Heart right ventricle (tissue), 16 donors: ENCODE measurements at places on chromosomes 11 and 22. TPM values are rescaled to one million over a fixed set of nuclear protein-coding genes. Genes with fewer than 3 reads are reported as not detected.

DNA sequence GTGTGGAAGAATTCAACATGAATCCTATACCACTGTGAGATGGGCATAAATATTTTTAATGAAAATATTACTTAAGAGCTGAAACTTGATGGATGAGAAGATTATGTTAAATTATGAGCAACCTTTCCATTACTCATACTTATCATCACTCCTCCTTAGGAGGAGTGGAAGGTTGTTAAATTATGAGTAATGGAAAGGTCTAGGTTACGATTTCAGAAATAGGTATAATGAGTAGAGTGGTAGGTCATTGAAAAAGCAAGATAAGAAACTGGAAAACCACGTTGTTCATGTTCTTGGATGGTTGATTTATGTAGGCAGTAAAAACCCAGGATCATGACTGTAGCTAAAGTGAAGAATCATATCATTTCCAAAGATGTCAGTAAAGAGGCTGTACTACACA, 973.2 kb upstream of the RAG2 start:
- H3K27me3 ChIP-seq, result no peaks in the 10 kb centered on the region
- no peak for DNase-seq
- no peak overlapping the region for H3K27ac ChIP-seq

GRCh38 chr11:10978198-10978597, 120.3 kb upstream of the ZBED5 start:
- no peak for DNase-seq
- H3K36me3 ChIP-seq, result no peaks in the 10 kb centered on the region
- no peak overlapping the region for H3K27ac ChIP-seq
- no peaks in the 10 kb centered on the region for H3K27me3 ChIP-seq

DNA sequence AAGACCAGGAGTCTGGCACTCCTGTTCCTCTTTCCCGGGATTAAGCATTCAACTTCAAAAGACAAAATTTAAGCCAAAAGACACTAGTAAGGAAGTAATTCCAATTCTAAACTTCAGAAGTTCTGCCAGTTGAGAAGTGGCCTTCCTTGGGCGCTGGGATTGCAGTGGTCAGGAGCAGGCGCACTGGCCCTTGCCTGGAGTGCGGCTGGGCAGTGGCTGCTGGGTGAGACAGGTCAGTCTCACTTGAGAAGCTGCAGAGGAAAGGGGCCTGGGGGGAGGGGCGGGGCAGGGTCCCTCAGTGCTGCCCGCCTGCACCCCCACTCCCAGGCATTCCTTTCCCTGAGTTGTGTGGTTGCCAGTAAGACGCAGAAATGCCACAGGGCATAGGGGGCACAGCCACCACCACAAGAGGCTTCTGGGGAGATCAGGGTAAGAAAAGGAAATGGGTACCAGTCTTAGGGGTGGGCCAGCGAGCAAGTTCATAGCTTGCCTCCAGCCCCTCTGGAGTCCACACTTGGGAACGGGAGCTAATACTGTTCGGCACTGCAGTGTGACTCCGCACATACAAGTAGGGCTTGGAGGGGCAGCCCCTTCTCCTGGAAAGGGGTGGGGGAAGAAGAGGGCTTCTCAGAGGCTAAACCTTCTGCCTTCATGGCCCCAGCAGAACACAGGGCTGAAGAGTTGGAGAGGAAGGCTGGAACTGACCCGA, 5.5 kb downstream of the MRPL49 start:
- H3K4me1 ChIP-seq, result peaks cover 15% of the 10 kb centered on the region
- no peaks in the 10 kb centered on the region for H3K27me3 ChIP-seq
- H3K4me3 ChIP-seq, result no peak overlapping the region

GRCh38 chr11:30174265-30175020, 56.4 kb upstream of the FSHB start:
- H3K4me3 ChIP-seq, result no peak overlapping the region
- H3K27ac ChIP-seq, result no peak overlapping the region
- H3K36me3 ChIP-seq, result no peaks in the 10 kb centered on the region
- DNase-seq, result no peak

DNA sequence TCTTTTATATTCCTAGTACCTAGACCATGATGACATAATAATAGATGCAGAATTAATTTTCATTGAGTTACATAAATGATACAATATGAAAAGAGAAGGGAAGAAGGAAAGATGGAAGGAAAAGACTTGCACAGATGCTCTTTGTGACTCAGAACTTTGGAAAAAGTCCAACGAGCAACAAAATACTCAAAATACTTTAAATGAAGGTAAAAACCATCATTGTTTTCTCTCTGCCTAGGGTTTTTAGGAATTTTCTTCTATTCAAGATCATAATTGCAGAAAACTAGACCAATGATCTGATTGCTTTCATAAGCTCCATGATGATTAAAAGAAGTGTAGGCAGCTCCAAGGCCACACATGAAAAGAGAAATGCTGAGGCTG, 276.9 kb downstream of the KIRREL3 start:
- H3K4me3 ChIP-seq, result no peak overlapping the region
- H3K27ac ChIP-seq, result no peak overlapping the region
- no peak for DNase-seq
- H3K4me1 ChIP-seq, result peaks cover 6% of the 10 kb centered on the region
- H3K36me3 ChIP-seq, result no peaks in the 10 kb centered on the region

ARHGAP8 gene
- total RNA-seq, result not detected

GLYAT gene
- not detected for total RNA-seq
